Activated CD4-positive, alpha-beta T cell treated with anti-CD3 and anti-CD28 coated beads, Interleukin-2, amount 50 U/mL, for 4 hours (primary cell): ENCODE measurements at places on chromosomes 3 and 15.

- DNase-seq, result no peak
Measured at GRCh38 chr3:15726043-15726442, 71.7 kb downstream of the ANKRD28 start.

GRCh38 chr15:77464129-77464865, 43.6 kb downstream of the HMG20A start:
- DNase-seq, result no peak

GRCh38 chr3:77362936-77363335, 323.0 kb downstream of the ROBO2 start:
- no peak for DNase-seq

- no peak for DNase-seq
Measured at GRCh38 chr15:85752491-85752961, 42.2 kb downstream of the KLHL25 start.

GRCh38 chr15:79003896-79004295, 59.0 kb upstream of the CTSH start:
- DNase-seq, result no peak
